Left kidney (tissue), 8 donors: ENCODE measurements at places on chromosomes 16 and 17.

- DNase-seq = no peak
These were observed 15.5 kb downstream of the MAP1LC3B start for GRCh38 chr16:87407511-87408112.

DNA sequence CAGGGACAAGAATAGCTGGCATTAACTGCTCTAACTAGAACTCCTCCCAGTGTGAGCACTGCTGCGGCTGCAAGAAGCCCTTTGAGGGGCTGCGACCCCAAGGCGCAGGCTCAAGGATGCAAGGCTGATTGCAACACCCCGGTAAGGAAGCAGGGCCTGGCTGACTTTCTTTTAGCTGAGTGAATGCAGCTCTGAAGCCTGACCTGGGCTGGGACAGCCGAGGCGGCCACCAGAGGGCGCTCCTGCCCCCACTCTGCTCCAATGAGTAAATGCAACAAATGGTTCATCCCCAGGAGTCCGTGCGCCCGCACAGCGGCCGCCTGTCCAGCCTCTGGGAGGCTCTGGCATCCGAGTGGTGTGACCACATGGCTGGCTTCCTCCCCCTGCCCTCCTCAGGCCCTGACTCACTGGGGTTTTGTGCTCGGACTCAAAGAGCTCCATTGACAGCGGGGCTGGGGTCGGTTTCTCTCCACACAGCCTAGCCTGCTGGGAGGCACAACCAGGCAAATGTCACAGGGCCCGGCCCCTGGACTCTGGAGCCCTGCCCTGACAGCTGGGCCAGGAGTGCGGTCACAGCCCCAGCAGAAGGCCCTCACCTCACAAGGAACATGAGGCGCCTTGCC lies at the start of gene SMIM5:
Gene SMIM5 (plus strand): TSS at position 572 of the 623 bp plus-strand sequence. CDS start 6,768 bp downstream, outside the sequence.
- peak; percentile 72 for DNase-seq

DNA sequence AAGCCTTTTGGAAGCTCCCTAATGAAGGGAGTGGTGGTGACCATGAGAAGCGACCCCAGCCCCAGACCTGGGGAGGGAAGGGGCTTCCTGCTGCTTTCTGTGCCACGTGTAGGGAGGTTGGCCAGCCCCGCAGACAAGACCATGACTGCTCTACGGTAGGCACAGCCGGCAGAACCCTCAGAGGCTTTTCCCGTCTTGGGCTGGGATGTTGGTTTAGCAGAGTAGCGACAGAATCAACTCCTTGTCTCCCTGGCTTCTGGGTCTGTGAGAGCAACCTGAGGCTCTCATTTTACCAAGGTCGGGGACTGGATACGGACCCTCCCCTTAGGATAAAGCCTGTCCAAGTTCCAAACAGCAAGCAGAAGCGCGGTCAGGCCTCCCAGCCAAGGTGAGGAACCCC lies 123.3 kb downstream of the AXIN2 start:
- DNase-seq = no peak

DNA sequence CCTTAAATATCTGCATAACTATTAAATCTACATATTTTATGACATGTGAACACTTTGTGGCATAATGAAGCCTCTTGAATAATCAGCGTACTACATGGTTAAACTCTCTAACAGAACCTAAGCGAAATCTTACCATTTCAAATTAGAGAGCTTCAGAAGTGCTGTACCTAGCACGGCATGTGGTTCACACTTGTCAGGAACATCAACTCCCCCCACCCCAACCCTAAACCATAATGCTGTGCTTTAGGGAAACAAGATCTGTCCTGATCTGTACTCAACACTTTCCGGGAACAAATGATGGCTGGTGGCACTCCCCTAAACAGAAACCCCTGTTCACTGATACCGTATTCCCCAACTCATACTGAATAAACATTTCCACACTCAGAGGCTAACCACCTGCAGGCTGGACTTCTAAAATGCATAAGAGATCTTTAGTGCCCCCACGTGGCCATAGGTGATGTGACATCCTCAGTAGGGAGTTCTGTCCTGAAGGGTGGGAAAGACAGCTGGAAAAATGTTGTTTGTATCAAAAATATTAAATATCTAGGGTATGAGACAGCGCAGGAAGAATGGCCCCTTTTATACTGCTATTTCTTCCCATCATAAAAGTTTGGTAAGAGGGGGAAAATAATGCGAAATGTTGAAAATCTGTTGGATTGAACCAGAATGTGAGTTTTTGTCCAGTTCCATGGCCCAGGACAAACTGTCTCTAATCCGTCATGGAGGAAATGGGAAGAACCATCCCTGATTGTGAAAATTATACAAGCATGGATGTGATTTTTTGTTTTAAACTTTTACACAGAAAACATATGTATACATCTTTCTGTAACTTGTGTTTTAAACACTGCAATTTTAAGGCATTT lies 88.6 kb downstream of the USP31 start:
- DNase-seq = peak; percentile 71

DNA sequence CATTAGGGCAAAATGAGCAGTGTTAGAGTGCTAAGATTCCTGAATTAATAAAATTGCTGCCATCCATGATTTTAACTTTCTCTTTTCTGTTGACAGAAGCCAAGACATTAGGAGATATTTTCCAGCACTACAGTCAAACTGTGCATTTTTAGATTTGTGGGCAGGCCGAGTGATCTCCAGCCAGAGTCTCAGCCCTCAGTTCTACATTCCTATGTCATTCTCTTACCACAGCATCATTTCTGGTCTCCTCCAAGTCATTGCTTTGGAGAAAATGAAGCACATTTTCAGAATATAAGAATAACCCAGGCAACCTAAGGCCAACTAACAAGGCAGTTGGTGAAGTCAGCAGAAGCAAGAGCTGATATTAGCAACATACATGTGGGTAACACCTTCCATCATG lies 74.6 kb upstream of the NUDT7 start:
- no peak for DNase-seq

GRCh38 chr17:78637146-78637545 lies 60.0 kb upstream of the DNAH17 start:
- DNase-seq = no peak

GRCh38 chr17:67982034-67982640 lies 14.1 kb downstream of the C17orf58 start:
- DNase-seq = peak; percentile 58

GRCh38 chr17:876272-876671 lies 94.1 kb downstream of the MRM3 start:
- no peak for DNase-seq

DNA sequence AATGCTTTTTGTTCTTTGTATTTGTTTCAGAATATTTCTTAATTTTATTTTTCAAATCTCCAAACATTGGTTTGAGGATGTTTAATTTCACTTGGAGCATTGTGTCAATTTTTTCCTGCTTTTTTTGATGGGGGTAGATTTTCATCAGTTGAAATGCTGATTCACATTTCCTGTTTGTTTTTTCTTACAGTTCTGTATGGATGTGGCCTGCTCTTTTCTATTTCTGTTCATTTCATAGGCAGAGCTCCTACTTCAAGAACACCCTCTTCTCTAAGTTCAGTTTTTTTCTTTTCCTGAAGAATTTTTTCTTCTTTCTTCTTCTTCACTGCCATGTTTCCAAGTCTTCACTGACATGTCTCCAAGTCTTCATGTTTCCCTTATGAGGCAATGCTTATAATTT lies 8.8 kb downstream of the MBTD1 start:
- no peak for DNase-seq

GRCh38 chr17:41885733-41886132 lies 20.5 kb upstream of the KLHL11 start:
- no peak for DNase-seq

DNA sequence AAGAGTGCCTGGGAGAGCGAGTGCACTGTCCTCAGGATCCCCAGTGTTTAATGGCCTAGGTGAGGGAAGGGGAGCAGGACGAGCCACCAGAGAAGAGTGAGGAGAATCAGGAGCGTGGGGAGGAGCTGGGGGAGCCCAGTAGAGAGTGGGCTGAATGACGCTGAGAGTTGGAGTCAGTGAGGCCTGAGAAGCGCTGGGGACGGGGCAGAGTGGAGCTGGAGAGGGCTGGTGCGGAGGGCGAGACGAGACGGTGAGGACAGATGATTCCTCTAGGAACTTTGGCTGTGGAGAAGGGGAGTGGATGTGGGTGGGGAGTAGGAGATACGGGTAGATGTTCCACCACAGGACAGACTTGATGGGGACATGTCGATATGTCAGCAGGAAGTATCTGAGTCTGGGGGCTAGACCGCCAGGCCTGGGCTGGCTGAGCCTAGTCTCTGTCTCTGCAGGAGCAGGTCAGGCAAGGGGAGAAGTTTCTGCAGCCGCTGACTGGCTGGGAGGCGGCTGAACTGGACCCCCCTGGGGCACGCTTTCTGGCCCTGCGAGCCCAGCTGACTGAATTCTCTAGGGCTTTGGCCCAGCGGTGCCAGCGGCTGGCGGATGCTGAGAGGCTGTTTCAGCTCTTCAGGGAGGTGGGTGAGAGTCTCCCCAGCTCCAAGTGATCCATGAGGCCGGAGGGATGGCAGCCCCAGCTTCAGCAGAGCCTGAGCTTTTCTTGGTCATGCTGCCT lies 4.7 kb downstream of the PLEKHG4 start:
- no peak for DNase-seq

- peak; percentile 56 for DNase-seq
These were observed 1.9 kb downstream of the PHF12 start for GRCh38 chr17:28949185-28950016.

DNA sequence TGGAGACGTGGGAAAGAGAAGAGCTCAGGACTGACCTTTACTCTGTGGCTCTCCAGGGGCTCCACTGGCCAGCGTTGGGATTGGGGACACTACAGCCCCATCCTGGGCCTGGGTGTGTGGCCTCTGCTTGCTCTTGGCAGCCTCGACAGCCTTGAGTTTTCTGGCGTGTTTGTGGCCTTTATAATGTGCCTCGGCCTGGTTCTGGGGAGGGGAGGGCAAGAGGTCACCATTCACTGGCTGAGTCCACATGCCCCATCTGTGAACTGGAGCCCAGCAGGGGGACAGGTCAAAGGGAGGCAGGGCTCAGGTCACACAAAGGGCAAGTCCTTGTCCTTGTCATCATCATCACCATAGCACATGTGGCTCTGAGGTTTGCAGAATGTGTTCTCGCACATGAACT lies 11.7 kb downstream of the NKIRAS2 start:
- no peak for DNase-seq

- DNase-seq = peak; percentile 15
These were observed 63.3 kb upstream of the HSBP1 start for GRCh38 chr16:83744441-83744981.

DNA sequence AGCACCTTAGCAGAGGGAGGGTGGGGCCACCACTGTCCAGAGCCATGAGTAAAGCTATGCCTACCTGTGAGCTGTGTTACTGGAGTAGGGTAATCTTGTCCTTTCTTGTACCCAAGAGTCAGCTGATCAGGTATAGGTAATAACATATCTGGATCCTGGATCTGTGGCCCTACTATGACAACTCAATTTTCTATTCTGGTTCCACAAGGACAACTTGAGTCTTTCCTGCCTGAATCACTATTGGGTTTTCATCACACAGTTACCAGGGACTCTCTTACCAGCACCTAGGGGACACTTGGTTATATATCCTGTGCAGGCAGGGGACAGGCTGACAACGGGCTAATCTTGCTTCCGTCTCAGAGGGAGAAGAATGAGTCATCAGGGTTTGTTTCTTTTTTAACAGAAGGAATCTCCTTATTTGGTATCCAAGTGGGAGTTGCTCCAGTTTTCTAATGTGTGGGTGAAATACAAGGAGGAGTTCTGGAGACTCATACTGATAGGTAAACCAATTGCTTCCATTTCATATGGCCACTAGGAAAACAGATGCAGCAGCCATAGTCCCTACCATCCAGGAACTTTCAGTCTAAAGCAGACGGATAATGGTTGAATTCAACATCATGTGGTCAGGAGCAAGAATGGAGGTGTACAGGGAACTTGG lies 6.8 kb downstream of the ZNF267 start:
- no peak for DNase-seq

DNA sequence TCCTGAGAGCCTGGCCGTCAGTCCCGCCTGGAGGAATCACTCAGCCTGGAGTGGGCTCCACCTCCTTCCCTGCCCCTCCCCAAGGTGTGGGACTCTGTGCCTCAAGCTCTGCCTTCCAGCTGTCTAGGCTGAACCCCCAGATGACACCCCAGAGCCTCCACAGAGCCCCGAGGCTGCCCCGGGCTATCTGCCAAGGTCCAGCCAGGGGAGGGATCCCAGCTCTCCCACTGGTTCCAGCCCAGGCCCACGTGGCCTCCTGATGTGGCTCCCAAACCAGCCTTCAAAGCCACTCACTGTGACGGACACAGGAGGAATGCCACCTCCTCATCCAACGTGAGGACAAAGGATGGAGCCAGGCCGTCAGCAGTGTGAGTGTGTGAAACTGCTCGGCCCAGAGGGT lies 45.6 kb upstream of the ENPP7 start:
- DNase-seq = no peak

- DNase-seq = no peak
These were observed 17.7 kb downstream of the ETV4 start for GRCh38 chr17:43528319-43528987.

- no peak for DNase-seq
These were observed 45.1 kb downstream of the WDR45B start for GRCh38 chr17:82602986-82603710.

DNA sequence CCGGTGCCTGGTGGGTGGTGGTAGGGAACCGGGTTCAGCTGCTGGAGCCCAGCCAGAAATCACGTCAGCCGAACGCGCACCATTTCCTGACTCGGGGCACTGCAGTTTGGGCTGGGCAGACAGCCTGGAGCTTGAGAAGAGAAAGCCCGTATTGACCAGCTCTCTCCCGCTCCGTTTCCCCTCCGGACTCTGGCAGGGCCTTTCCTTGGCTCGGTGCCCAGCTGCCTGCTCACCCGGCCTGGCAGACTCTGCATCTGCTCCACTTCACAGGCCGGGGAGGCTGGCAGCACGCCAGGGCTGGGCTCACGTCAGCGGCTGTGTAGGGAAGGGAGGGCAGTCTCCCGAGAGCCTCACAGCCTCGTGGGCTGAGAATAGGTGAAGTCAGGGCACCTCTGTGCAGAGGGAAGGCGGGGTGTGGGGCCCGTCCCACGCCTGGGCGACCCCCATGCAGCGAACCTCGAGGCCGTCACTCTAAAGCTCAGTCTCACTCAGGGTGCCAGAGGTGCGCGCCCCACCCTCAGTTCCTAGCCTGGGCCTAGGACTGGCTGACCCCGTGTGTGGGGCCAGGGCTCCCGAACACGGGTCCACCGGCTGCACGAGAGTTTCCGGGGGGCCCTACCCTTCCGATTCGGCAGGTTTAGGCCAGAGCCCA lies 59.1 kb downstream of the OR1D5 start:
- DNase-seq = peak; percentile 94

GRCh38 chr17:69909389-69909788 lies 165.6 kb upstream of the KCNJ16 start:
- no peak for DNase-seq
